ENCODE measurements at places on chromosomes 2 and 18.

GRCh38 chr18:4231260-4231659, 223.8 kb downstream of the DLGAP1 start:
- no peak for DNase-seq

DNA sequence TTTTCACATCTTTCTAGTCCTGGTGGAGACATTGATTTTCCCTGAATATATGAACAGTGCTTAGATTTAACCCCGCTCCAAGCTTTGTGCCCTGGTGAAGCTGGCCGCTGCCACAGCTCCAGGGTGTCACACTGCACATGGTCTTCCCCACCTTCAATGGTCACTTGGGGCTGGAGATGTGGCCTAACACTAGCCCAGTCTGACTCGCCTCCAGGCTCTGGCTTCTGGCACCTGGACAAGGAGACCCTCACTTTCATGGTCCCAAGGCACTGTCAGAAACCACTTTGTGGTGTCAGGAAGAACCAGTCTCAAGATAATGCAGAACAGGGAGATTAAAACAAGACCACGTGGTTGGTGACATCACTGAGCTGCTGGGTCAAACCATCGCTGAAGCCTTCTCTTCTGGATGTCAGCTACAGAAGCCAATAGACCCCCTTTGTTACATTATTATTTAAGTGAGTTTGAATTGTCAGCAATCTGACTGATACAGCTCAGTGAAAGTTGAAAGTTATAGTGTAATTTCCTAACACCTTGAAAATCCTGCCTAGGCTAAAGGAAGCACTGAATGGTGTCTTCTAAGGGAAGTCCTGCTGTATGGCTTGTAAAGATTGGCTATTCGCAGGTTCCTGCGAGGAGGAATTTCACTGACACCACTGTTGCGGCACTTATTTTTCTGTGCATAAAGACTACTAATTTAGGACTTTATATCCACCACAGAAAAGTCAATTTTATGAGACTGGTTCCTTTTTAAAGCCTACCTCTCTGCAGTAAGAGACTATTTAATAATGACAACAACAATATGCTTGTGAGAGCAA, 55.0 kb upstream of the CTDP1 start:
- no peak for DNase-seq

DNA sequence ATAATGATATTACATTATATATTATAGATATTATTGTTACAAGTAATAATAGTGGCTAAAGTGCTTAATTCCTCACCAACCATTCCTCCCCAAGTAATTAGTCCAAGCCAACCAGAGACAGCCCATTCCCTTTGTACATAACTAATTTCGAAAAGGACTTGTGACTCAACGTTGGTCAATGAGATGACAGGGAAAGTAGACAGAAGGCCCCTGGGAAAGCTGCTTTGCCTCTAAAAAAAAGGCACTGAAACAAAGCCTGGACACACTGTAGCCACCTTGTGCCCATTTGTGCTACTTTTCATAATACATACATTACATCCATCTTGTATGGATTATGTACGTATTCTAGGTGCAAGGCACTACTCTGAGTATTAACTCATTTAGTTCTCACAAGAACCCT, 28.8 kb downstream of the COLEC12 start:
- DNase-seq: no peak

GRCh38 chr2:58834404-58834803, 593.3 kb upstream of the FANCL start:
- peak; percentile 18 for DNase-seq

DNA sequence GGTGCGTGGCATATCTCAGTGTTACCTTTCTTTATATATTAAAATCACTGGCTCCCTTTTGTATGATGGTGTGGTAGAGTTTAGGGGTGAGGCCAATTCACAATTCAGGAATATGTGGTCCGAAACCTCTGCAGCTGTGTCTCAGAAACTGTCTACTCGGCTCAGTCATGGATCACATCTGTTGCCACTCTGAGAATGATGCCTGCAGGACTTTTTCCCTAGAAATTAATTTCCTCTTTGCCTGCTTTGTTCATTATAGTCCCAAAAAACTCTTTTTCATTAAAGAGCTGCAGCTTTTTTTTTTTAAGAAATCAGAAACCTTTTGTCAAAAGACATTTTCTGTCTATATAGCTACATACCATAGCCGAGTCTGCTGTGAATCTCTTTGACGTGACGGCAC, 104.9 kb upstream of the NFATC1 start:
- no peak for DNase-seq

- DNase-seq: peak; percentile 40
These were observed 285.9 kb downstream of the RNF144A start for GRCh38 chr2:7203056-7203467.

DNA sequence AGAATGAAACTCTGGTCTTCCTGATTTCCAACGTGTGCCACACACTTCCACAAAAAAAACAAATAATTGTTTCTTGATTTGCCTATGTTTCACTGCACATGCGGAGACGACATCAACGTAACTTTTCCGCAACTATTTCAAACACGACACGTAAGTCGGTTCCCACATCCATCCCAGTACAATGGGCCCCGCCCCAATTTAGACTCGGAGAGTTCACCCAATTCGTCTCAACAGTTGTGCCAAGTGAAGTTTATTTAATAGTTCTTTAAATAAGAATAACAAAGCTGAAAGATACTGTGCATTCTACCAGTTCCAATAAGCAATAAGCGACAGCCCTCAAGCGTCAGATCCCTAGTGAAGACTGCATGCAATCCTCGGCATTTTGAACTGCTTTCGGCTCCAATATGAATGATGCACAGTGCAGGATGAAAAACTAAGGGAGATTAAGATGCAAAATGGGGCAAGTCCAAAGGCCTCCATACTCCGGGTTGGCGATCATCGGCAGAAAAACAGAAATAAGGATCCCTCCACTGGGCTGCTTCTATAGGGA, 664 bp downstream of the CCT4 start:
- DNase-seq: no peak

DNA sequence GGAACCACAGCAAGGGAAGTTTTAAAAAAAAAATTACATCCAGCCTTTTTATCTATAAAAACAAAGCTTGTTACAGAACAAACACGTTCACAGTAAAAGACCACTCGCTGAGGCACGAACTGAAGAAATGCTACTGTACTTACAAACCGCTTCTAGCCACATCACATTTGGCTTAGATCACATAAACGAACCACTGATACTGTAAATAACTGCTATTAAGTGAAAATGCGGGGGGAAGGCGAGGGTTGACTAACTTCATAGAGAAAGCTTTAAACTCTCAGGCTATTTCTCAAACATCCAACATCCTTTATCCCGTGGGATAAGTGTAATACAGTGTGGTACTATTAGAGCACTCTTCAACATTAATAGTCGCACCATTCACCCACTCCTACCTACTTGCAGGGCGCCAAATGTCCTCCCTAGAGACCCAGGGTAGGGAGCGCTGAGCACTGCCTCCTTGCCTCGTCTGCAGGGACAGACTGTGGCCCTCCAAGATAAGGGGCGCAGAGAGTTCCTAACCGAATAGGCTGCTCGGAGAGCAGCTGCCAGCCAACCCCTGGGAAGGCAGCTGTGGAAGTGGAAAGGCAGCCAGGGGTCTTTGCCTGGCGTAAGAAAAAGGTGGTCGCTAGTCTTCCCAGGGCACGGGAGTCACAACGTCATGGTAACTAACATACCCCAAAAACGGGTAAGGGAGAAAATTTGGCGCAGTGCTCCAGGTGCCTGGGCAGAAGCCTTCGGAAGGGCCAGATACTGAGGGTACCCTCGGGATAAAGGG, 854 bp downstream of the GPR155 start:
- DNase-seq: peak; percentile 33

DNA sequence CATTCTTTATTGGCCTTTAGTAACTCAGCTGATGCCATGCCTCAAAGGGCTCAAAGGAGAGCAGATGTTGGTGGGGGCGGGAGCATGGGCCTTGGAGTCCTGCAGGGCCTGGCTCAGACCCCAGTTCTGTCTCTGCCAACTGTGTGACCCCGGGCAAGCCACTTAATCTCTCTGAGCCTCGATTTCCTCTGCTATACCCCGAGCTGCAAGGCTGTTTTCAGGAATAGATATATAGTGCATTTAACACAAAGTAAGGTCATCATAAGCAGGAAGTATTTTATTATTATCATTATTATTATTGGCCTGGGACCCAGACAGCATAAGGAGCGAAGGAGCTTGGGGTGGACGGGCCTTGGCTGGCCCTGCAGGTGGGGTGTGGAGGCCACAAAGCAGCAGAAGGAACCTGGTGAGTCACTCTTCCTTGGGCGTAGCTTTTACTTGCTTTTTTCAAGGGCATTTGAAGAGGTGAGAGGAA, 162.7 kb downstream of the INHBB start:
- DNase-seq: no peak

DNA sequence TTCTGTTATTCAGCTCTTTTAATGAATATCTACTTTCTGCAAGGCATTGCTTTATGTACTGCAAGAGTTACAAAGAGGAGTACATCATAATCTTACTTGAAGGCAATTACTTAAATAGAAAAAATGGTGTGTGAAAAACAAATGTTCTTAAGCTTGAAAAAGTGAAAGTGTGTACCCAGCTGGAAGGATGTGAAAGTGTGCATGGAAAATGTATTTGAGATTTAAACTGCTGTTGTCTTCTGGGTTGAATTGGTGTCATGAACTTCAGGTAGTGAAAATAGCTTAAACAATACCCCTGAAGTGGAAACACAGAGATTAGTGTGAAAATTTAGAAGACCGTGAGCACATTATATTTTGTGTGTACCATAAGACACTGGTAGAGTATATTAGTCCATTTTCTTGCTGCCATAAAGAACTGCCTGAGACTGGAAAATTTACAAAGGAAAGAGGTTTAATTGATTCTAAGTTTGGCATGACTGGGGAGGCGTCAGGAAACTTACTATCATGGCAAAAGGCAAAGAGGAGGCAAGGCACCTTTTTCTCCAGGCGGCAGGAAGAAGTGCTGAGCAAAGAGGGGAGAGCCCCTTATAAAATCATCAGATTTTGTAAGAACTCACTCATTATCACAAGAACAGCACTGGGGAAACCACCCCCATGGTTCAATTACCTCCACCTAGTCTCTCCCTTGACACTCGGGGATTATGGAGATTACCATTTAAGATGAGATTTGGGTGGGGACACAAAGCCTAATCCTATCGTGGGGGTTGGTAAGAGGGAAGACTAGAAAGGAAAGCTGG, 38.8 kb downstream of the SCN2A start:
- no peak for DNase-seq

DNA sequence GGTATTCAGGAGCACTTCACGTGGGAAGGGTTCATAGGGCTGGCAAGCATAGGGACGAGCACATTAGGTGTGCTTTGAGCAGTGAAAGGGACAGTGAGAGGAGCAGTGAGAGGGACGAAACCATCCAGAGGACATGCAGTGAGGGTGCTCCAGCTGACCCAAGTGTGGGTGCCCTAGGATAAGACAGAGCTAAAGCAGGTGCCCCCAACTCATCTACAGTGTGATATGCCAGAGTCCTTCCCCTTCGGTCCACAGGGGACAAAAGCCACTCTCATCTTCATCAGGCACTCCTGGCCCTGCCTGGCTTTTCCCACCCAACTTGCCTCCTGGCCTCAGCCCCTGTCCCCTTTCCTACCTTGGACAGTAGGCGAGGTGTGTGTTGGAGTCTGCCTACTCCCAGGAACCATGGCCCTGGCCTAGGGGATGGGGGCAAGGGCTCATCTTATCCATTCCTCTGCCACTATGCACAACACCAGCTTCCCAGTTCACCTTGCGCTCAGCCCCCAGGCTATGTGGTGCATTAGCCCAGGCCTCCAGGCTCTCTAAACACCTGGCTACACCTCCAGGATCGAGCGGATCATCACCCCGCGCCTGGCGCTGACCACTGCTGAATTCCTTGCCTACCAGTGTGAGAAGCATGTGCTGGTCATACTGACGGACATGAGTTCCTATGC, 16.1 kb upstream of the ANKRD53 start:
- DNase-seq: no peak

GRCh38 chr2:84946204-84947009, 24.6 kb upstream of the KCMF1 start:
- peak; percentile 74 for DNase-seq

DNA sequence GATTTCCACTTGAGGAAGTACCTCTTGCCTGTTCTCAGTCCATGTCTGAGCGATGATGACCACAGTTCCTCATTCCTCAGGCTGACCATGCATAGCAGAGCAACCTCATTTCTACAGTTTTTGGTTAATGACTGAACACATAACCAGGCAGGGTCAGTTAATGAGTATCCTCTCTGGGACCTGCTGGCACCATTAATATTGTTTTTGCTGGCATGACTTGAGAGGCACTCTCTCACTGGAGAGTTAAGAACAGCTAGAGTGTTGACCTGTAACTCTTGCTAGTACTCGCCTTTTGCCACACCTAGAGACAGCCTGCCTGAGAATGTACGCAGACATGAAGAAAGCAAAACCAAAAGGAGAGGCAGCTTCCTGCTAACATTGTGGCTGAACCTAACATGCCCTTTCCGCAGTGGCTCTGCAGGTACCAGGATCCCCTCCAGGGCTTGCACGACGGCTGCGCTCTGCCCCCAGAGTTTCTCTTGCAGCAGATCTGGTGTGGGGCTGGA, 23.9 kb downstream of the PECR start:
- peak; percentile 5 for DNase-seq

DNA sequence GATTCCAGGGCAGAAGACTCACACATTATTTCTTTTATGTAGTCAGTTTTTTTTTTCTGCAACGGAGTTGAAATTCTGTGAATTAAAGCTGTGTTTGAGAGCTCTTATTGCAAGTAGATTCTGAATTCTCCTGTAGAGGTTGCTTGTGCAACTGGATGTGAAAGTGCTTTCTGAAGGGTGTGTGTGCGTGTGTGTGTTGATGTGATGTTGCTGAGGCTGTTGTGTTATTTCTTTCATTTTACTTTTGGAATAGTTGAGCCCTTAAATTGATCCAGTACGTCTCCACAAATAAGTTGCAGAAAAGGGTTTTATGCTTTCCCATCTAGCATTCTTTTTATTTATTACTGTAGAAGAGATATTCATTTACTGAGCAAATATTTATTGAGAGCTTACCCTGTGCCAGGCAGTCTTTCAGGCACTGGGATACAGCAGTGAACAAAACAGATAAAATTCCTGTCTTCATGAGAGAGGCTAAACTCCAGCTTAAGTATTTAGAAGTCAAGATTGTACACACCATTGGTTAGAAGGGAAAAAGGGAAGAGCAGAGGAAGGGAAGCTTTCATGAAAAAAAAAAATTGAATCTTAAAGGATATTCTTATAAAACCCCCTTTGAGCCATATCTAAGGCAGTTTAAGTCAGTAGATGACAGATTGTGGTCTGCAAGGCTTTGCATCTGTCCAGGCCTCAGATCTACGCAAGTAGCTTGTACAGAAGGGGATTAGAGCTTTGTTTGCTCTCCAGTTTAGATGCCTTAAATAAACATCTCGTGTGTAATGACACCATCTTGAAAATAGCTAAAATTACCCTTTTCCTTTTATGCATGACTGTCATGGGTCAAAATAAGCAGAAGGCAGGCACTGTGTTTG, 58.2 kb downstream of the MYO1B start:
- no peak for DNase-seq

Measured in hematopoietic multipotent progenitor cell (in vitro differentiated cells).